Renal cortex interstitium (tissue), 15 donors: ENCODE measurements at places on chromosomes 5 and 9.

DNA sequence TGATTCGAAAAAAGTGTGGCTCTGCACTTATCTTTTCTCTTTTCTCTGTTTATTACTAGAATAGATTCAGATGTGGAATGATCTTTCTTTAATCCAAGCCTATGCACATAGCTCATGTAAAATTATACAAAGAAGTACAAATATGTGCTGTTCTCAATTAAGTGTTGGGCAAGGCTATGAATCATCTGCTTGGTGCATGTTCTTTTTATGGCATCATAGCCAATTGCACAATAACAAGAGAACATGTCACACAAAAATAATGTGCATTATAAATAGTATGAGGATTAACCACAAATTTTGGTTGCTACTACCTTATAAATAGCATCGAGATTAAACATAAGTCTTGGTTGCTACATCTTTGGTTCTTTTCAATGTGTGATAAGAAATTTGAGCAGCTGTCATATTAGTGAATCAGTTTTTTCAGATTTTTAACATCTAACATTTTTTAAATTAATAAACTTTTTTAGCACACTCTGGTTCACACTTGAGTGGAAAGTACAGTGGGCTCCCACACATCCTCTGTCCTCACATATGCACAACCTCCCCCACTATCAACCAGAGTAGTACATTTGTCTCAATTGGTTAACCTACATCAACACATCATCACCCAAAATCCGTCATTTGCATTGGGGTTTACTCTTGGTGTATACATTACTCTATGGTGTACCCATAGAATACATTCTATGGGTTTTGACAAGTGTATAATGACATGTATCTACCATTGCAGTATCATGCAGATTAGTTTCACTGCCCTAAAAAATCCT lies 6.8 kb upstream of the RECK start:
- no peak for DNase-seq

GRCh38 chr9:125438506-125439433 lies 177.1 kb downstream of the GAPVD1 start:
- DNase-seq, result no peak

DNA sequence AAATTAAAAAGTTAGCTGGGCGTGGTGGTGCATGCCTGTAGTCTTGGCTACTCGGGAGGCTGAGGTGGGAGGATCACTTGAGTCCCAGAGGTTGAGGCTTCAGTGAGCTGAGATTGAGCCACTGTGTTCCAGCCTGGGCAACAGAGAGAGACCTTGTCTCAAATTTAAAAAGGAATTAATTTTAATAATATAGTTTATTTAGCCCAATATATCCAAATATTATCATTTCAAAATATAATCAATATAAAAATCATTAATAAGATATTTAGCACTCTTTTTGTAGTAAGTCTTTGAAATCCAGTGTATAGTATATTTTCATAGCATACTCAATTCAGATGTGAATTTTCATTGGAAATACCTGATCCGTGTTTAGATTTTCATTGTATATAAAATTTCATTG lies 43.2 kb upstream of the ORM1 start:
- no peak for DNase-seq

DNA sequence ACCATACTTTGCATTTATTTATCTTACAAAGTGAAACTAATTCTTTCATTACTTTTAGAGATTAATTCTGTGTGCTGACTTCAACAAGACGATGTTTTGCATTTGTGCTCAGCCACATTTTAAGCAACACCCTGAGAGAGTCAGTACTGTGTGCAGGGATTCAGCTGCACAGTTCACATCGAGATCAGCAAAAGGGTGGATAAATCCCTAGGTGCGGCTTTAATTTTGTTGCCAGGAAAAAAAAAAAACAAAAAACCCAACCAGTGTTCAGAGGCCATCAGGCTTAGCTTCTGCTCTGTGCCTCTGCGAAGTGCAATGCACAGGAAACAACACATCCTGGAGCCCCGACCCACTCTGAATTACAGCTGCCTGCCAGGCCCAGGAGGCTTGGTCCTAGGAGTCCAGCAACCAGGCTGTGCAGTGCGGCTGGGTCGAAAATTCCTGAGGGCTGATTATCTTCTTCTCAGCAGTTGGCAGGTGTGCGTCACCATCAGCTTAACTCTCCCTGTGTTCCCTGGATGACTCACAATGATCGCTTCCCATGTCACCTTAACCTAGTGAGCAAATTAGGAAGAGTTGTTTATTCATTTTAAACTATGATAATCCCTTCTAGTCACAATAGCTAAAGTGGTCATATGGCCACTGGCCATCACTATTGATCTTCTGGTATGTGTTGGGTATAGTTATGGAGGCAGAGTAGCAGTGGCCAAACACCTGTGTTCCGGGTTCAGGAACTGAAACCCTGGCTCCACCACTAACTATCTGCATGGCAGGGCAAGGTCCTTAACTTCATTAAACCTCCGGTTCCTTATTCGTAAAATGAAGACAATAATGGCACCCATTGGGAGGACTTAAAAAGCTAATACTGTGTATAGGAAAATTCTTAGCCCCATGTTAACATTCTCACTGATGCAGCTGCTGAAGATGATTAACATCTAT lies 31.2 kb upstream of the NDUFB6 start:
- no peak for DNase-seq

- no peak for DNase-seq
Measured at GRCh38 chr5:84862132-84862531, 477.5 kb upstream of the EDIL3 start.
